ENCODE measurements at places on chromosomes 2 and 18.

DNA sequence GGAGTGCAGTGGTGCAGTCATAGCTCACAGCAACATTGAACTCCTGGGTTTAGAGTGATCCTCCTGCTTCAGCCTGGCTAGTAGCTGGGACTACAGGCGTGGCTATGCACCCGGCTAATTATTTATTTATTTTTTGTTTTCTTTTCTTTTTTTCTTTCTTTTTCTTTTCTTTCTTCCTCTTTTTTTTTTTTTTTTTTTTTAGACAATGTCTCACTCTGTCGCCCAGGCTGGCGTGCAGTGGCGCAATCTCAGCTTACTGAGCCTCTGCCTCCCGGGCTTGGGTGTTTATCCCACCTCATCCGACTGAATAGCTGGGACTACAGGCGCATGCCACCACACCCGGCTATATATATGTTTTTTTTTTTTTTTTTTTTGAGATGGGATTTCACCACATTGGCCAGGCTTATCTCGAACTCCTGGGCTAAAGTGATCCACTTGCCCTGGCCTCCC lies 1.4 kb upstream of the ANXA4 start:
- DNase-seq = no peak

DNA sequence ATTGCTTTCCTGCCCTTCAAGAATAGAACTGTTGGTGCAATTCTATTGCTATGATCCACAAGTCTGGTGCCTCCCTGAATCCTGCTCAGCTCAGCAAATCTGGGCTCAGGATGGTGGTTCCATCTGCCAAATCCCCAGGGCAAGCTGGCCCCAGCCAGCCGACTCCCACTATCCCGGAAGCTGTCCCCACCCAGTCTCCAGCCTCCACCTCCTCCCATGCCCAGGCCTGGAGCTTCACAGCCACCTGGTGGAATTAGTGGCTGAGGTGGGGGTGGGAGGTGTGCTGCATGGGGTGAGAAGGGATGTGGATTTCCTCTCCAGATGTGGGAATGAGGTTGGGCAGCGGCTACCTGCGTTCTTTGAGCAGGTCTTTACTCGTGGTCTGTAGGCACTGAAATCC lies 119.3 kb upstream of the SMAD2 start:
- no peak for DNase-seq

GRCh38 chr2:47237375-47238334 lies 82.5 kb upstream of the STPG4 start:
- DNase-seq = no peak

DNA sequence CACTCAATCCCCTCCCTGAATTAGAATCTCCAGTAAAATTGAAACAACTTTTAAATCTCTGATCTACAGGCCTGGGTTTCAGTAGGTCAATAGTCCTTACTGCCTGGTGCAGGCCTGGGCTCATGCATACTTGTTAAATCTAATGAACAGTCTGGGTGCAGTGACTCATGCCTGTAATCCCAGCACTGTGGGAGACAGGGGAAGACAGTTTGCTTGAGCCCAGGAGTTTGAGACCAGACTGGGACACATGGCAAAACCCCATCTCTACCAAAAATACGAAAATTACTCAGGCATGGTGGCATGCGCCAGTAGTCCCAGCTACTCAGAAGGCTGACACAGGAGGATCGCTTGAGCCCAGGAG lies 94.7 kb upstream of the SP3 start:
- DNase-seq = no peak

DNA sequence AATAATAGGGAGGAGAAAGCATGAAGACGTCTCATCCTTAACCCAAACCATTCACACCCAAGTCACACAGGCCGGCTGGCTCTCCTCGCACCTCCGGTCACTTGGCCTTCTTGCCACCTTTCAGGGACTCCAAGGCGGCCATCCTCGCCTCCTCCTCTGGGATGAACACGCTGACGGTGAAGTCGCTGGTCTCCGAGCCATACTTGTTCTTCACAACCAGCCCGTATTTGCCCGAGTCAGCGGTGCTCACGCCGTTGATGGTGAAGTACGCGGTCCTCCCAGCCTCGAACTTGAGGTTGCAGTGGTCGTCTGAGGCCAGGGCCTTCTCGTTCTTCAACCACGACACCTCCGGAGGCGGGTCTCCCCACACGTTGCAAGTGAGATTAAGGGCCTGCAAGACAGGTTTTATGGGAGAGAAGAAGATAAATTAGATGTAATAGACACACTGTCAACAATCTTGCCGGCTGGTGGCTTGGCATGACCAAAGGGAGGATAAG lies 54.3 kb upstream of the LPIN2 start:
- DNase-seq = no peak

Data from activated CD4-positive, alpha-beta T cell treated with anti-CD3 and anti-CD28 coated beads, Interleukin-2, amount 10 ng/mL, durations not matched to agents 7 days and 5 days (primary cell).